Central memory CD4-positive, alpha-beta T cell (primary cell): ENCODE measurements at places on chromosomes 13 and 19.

DNA sequence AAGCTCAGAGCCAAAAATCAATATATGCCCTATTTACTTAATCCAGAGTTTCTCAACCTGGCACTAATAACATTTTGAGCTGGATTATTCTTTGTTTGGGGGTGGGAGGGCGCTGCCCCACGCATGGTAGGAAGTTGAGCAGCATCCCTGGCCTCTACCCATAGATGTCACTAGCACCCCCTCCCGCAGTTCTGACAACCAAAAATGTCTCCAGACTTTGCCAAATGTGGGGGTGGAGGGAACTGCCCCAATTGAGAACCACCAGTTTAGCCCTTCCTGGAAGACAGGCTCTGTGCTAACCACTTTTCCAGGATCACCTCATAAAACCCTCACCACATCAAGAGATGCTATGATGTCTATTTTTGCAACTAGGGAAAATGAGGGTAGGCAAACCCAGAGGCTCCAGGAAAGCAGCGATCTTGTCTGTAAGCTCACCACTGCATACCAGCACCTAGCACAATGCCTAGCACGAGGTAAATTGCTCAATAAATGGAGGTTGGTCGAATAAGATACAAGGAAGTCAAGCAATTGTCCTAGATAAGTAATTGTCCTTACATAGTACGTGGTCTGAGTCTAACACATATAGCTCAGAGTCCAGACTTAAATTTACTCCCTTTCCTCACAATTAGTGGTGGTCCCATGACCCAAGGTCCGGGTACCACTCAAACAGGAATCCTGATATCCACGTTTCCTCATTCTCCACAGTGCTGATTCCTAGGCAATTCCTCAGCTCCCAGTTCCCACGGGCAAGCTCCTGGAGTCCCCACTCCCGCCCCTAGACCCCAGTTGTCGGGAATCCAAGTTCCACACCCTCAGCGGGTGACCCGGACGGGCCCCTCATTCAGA, 892 bp downstream of the TRIR start:
- DNase-seq: peak; percentile 37

- DNase-seq: no peak
Observed at GRCh38 chr13:111855191-111855590, 211.8 kb upstream of the SOX1 start.

GRCh38 chr13:110161112-110161882, 145.7 kb downstream of the COL4A1 start:
- no peak for DNase-seq

DNA sequence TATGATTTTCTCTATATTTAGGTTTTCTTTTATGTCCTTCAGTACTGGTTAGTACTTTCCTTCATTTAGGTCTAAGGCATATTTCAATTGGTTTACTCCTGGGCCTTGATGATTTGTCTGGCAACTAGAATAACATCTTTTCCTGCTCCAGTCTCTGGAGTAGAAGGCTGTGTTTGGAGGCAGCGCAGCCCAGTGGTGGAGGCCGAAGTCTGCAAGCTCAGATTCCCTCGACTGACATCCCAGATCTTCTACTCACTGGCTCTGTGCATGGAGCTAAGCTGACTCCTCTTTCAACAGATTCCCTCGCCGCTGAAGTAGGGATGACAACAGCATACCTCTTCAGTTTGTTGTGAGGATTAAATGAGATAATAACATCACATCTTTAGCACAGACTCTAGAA, 141.0 kb downstream of the RAP2A start:
- no peak for DNase-seq

- no peak for DNase-seq
Observed at GRCh38 chr19:4288091-4288777, 9.2 kb downstream of the SHD start.

DNA sequence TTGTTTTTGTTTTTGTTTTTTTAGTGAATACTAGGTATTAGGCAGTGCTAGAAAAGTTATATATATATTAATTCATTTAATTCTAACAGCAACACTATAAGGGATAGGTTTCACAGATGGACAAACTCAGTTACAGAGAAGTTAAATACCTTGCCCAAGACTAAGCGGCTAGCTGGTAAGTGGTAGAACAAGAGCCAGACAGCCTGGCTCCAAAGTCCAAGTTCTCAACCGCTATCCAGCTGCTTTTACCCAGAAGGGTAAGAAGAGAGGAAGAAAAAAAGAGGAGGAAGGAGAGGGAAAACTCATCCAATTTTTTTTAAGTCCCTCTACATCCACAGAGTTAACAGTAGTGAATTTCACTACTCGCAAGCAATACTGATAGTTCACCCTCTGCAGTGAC, 217.0 kb downstream of the SPRY2 start:
- DNase-seq: no peak

- DNase-seq: no peak
Observed at GRCh38 chr13:74866101-74866500, 615.9 kb downstream of the TBC1D4 start.

- DNase-seq: no peak
Observed at GRCh38 chr13:31022288-31022895, 89.9 kb downstream of the TEX26 start.

- DNase-seq: no peak
Observed at GRCh38 chr19:16084067-16084685, 7.9 kb downstream of the TPM4 start.

- DNase-seq: no peak
Observed at GRCh38 chr13:31172535-31172934, 10.8 kb upstream of the HSPH1 start.

GRCh38 chr13:75803164-75803611, 167.1 kb downstream of the LMO7 start:
- DNase-seq: peak; percentile 28

- peak; percentile 50 for DNase-seq
Observed at GRCh38 chr19:13788991-13789390, 6.3 kb upstream of the ZSWIM4 start.

DNA sequence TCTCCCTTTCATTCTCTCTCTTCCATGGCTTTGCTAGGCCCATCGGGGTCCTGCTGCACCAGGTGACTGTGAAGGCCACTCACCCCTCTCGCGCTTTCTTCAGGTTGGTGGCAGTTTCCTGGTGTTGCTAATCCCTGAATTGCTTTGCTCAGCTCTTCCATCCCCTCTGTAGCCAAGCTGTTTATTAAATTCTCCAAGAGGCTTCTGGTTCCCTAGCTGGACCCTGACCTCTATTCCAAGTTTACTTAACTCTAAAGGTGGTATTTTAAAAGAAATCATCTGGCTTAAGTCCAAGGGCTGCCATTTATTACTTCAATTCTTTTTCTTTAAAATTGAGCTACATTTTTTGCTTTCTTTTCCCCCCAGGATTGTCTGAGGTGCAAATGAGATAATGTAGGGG, 32.7 kb upstream of the MICU2 start:
- DNase-seq: no peak

DNA sequence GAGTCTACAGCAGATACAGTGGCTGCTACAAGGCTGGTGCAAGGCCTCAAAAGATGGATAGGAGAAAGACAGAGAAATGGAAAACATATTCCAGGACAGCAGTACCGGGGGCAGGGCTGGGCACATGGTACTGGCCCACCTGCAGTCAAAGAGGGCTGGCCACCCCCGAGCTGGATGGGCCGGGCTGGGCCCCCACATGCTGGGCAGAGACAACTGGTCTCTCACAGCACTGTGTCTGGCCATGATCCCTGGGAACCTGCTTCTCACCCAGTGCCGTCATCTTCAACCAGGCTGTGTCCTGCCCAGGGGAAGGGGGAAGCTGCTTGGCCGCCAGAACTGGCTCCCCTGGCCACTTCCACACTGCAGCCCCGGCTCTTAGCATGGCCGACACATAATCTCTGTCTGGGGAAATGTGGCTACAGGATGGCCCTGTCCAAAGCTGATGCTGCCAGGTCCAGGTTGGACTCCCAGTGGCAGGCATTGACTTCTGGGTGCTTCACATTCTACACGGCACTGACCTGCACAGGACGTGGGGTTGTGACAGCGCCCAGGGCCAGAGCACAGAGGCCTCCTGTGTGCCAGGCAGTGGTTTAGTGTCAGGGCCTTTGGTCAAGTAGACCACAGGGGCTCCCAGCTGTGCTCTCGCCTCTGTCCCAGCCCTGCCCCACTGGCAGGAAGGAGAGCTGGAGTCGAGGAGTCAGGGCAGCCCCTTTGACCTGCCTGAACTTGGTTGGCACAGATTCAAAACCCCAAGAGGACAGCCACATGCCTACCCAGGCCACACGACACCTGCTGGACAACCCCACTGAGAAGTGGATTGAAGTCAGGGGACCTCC, 21.7 kb downstream of the PEPD start:
- DNase-seq: no peak

DNA sequence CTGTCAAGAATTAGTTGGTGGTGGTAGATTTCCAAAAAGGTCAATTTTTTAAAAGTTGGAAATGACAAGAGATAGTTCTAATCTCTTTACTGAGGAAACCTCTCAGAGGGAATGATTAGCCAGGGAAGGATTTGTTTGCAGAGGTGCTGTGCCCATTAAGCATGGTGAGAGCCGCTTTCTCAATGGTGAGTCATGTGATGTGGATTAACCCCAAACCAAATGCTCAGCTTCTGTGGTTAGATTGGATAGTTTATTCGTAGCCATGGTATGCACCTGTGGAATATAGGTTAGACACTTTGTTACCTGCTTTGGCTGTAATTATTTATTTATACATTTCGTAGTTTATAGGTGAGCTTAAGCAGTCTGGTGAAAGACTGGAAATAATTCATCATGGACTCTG, 7.1 kb downstream of the HNRNPM start:
- DNase-seq: peak; percentile 12

DNA sequence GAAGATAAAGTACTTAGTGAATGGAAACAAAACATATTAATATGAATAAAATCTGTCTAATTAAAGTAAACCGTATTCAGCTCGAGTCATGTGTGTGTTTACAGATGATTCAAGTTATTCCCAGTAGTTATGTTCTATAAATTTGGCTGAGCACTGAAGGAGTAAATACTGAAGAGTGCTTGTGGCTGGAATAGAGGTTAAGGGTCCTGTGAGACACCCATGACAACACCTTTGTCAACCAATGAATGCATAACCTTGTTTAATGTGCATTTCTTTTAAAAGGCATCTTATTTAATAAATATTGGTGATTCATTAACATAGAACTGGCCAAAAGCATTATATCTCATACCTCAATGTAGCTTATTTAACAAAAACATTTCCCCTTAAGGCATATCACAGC, 577.8 kb upstream of the SLITRK5 start:
- no peak for DNase-seq

DNA sequence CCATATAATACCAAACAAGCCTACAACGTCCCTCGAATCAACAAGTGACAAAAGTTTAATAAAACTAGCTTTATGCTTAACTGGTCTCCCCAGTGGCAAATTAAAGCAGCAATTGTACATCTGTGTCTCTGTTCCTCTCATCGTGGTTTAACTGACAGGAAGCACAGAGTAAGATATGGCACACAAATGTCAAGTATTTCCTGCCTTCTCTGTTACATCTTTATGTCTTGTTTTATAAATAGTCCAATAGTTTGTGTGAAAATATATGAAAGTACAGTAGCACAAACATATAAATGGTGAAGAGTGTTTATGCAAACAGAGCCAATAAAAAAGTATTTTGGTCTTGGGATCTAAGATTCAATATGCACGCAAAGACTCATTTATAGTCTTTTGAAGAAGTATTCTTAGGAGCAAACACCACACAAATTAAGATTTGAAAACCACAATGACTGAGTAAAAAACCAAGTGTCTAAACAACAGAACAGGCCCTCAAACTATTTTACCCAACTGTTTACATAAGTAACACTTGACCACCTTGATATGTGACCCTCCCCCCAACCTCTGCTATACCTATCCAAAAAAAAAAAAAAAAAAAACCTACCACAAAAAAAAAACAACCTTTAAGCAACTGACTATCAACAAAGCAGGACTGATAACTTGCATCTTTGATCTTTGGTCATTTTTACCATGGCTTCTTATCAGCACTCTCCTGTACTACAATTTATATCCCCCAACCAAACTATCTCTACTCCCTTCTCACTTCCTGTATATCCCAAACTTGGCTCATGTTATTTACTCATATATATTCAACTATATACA, 14.0 kb downstream of the ELF1 start:
- DNase-seq: peak; percentile 64

GRCh38 chr19:46866407-46867136, 5.8 kb downstream of the ARHGAP35 start:
- no peak for DNase-seq

GRCh38 chr19:55153652-55154264, 3.8 kb downstream of the TNNI3 start:
- no peak for DNase-seq

GRCh38 chr19:41705393-41706174, 2.8 kb upstream of the CEACAM5 start:
- no peak for DNase-seq

GRCh38 chr19:32976223-32976805, 4.3 kb downstream of the FAAP24 start:
- DNase-seq: peak; percentile 45

DNA sequence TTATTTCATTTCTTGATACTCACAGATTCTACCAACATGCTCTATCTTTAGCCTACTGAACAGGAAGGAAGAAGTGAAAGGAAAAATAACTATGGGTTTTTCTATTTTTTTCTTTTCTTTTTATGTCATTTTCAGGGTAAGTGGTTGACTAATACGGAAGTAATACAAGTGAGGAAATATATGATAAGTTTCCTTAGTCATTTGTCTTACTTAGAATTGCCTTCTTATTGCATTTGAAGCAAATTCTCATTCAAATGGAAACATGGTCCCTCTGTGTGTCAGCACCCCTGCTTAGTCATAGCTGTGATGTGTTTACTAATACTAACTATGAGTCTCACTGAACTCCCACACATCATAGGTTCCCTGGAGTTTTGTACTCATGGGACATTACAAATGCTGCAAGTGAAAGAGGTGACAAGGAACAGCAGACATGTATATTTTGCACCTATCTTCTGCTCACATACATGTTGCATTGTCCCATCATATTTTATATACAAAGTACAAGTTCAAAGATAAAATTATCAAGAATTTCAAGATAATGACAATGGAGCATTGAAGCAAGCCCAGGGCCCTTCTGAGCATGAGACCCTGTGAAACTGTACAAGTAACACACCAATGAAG, 60.1 kb downstream of the DCT start:
- no peak for DNase-seq

- DNase-seq: no peak
Observed at GRCh38 chr19:40157059-40157458, 34.2 kb upstream of the MAP3K10 start.
